Chondrocyte (in vitro differentiated cells): ENCODE measurements at places on chromosomes 16 and 17.

- DNase-seq, result no peak
Observed at GRCh38 chr16:81138831-81139557, 42.8 kb upstream of the GCSH start.

GRCh38 chr17:12730421-12730820 lies 58.9 kb upstream of the ARHGAP44 start:
- no peak for DNase-seq

DNA sequence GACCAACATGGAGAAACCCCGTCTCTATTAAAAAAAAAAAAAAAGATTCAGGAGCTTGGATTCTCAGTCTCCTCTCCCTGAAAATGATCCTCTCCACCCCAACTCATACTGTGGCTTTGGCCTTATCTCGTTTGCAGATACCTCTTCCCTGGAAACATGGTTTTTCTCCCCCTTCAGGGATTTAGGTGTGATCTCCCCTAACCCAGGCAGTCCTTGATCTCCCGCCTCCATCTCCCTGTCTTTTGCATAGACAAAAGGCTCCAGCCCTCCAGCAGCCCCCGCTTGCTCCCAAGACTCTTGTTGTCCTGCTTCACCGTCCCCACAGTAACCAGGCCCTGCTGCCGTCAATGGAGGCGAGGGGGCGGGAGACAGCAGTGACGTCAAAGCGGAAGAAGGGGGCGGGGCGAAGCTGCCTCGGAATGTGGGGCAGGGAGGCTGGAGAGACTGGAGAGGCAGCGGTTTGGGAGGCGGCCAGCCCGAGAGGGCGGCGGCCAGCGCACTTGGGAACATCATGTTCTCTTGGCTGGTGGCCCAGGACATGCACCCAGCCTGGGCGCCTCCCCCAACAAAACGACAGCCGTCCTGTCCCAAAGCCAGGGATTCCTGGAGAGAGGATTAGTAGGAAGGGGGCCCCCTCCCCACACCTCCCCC lies 1.9 kb upstream of the PER1 start:
- peak; percentile 100 for DNase-seq

- DNase-seq, result no peak
Observed at GRCh38 chr16:6494716-6495115, 837.9 kb upstream of the RBFOX1 start.

DNA sequence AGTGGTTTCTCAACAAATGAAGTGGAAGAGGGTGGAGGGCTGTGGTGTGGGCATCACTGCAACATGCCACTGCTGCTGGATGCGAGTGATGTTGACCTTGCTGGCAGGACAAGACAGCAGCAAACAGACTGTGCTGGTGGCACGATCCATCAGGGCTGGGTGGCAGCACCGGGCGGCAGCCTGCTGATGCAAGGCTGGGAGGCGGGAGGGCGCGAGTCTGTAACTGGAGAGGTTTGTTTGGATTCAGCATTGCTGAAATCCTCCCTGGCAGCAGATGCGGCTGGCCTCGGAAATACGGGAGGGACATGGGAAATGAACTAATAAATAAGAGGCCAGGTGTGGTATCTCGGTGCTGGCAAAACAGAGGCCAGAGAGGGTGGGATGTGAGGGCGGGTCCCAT lies 224.2 kb downstream of the ENGASE start:
- DNase-seq, result no peak

GRCh38 chr17:44758414-44759085 lies at the start of gene ADAM11:
Gene ADAM11 (plus strand): TSS chr17:44758988. CDS start chr17:44759200, 212 bp downstream.
- no peak for DNase-seq

- no peak for DNase-seq
Observed at GRCh38 chr16:86821895-86822294, 243.5 kb downstream of the FOXL1 start.

- DNase-seq, result peak; percentile 21
Observed at GRCh38 chr16:57616876-57617275, 11.6 kb upstream of the ADGRG1 start.

DNA sequence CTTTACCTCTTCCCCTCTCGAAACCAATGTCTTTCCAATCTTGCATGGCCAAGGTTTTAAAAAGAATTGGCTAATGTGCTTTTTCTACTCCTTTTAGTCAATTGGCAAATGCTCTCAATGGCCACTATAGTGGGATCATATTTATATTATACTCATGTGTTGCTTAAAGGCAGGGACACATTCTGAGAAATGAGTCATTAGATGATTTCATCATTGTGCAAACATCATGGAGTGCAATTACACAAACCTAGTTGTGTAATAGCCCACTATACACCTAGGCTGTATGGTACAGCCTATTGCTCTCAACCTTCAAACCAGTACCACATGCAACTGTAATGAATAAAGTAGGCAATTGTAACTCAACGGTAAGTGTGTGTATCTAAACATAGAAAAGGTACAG lies 180.9 kb downstream of the HS3ST3A1 start:
- DNase-seq, result no peak

DNA sequence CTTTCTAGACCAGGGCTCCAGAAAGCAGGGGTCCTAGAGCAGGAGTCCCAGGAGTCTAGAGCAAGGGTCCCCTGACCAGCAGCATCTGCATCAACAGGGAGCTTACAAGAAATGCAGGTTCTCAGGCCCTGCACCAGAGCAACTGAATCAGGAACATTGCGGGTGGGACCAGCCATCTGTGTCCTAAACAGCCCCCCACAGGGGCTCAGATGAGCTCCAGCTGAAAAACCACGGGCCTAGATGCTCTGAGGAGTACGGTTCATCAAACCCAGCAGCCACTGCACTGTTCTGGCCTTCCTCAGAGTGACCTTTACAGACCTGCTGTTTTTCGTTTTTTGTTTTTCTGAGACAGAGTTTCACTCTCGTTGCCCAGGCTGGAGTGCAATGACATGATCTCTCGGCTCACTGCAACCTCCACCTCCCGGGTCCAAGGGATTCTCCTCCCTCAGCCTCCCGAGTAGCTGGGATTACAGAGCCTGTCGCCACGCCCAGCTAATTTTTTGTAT lies 438.2 kb downstream of the SOX9 start:
- DNase-seq, result peak; percentile 51

DNA sequence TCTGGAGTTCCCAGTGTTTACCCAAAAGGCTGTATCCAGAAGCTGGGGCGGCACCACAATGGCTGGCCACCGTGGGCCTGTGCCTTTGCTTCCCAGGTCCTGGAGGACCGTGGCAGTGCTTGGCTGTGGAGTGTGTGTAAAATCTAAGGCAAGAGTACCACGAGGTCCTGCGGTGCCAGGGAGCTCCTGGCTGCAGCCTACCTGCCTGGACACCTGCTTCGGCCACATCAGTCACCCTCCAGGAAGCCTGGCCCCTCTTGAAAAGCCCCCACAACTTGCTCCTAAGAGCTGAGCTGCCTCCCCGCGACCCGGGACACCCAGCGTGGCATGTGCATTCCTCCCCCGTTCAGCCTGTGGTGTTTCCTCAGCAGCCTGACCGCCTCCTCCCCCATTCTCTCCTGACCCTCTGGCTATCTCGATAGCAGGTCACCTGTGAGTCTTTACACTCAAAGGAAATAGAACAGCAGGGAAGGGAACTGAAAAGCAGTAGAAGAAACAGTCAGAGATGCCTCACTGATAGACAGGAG lies 7.9 kb downstream of the TIMM22 start:
- DNase-seq, result no peak

- DNase-seq, result no peak
Observed at GRCh38 chr17:20281860-20282259, 185.5 kb downstream of the LGALS9B start.
